Heart left ventricle (tissue), 16 donors: ENCODE measurements at places on chromosomes 6 and 20. TPM values are rescaled to one million over a fixed set of nuclear protein-coding genes. Genes with fewer than 3 reads are reported as not detected.

The RGL2 gene
- total RNA-seq, result 59.1 TPM

The ZNF337 gene
- 7.5 TPM for total RNA-seq

The SRSF12 gene
- not detected for total RNA-seq

The COL10A1 gene
- total RNA-seq, result 1.4 TPM

The ANKRD6 gene
- total RNA-seq, result 13.5 TPM

The TGM3 gene
- total RNA-seq, result not detected

The KIAA1755 gene
- 5.5 TPM for total RNA-seq

DNA sequence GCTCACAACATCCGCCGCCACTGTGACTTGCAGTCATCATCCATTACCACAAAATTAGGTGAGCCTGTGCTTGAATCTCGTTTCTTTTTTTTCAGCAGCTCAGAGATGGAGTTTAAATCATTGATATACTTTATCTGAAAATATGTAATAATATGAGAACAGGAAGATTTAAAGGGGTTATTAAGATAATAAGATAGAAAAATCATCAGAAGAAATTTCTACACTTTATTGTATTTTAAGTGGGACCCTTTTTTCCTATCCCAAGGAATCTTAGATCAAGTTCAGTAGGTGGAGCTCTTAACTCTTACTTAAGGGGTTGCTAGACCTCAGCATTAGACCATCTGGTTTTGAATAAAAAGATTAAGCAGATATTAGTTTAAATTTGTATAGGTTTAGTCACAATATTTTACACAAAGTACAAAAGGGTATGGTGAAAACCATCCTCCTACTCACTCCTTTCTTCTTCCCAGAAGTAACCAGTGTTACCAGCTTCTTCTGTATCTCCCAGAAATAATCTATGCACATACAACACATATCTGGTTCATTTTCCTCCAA is 9.4 kb upstream of the NCOA7 start:
- H3K36me3 ChIP-seq, result no peaks in the 10 kb centered on the region
- no peaks in the 10 kb centered on the region for H3K27me3 ChIP-seq
- peak overlapping the region; percentile 92 for H3K27ac ChIP-seq
- peak overlapping the region; percentile 76 for H3K4me3 ChIP-seq
- H3K4me1 ChIP-seq, result peaks cover 4% of the 10 kb centered on the region

DNA sequence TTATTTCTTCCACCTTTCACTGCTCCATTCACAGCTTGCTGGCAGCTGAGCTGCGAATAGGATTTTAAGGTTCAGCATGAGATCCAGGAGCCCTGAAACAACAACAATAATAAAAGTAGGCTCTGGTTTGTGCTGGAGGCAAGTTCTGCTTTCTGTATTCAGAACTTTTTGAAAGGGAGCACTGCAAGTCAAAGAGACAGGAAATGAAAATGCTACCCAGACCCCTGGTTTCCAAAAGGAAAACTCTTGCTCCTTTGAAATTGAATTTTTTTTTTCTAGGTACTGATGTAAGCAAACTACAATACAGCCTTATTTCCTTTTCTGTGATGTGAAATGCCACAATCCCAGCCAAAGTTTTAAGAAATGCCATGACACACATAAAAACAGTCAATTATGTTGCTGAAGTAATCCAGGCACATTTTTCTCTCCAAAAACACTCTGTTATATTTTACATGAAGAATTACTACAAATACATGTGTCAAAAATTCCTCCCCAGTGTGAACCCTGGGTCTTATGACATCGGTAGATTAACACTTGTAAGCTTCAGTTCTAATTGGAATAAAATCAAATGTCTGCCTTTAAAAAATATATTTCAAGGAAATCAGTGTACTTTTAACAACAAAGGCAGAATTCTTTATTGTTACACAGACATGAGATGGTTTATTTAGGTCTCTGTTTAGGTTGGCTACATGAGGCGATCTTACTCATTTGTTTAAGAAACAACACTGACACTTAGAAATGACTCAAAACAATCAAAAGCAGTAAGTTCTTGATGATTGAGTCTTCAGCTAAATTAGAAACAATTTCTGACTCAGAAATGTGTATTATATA is 656.7 kb downstream of the EPHA7 start:
- no peak overlapping the region for H3K27ac ChIP-seq
- H3K36me3 ChIP-seq, result no peaks in the 10 kb centered on the region
- no peak overlapping the region for H3K4me3 ChIP-seq
- no peaks in the 10 kb centered on the region for H3K27me3 ChIP-seq
- no peak for DNase-seq
- H3K4me1 ChIP-seq, result no peaks in the 10 kb centered on the region

DNA sequence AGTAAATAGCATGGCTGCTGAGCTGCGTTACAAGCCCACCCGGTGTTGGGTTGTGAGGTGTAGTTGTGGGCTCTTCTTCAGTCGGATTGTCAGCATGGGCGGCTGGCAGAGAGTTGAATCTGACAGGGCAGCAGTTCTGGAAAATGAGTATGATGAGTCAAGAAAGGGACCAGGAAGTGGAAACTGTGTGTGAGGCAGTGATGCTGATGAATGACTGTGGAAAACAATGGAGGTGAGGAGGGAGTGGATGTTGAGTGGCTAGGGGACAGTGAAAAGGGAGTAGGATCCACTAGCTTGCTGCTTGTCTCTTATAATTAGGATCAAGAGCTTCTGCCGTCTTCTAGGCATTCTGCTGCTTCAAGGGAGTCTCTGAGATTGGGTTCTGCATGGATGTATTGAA is 154.3 kb downstream of the ESR1 start:
- no peaks in the 10 kb centered on the region for H3K4me1 ChIP-seq
- no peak overlapping the region for H3K27ac ChIP-seq
- DNase-seq, result no peak
- H3K27me3 ChIP-seq, result no peaks in the 10 kb centered on the region

GRCh38 chr6:144159742-144160141 is 9.4 kb downstream of the STX11 start:
- no peaks in the 10 kb centered on the region for H3K36me3 ChIP-seq
- peaks cover 32% of the 10 kb centered on the region for H3K4me1 ChIP-seq
- H3K27me3 ChIP-seq, result no peaks in the 10 kb centered on the region
- no peak for DNase-seq
- H3K27ac ChIP-seq, result peak overlapping the region; percentile 28
- H3K4me3 ChIP-seq, result no peak overlapping the region

DNA sequence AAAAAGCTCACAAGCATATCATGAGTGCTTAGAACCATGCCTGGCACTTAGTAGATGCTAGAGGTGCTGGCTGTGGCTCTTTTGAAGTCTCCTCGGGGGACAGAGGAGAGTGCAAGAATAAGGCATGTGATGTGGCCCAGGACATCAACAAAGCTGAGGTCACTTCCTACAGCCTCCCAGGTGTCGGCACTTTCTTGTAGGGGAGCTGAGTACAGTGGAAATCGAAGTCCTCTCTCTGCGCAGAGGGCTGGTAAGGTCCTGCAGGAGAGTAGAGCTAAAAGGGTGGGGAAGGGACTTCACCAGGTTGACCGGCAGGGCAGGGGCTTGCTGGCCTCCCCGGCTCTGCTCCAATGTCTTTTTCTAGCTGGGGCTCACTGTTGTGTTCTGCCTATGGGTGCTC is 11.2 kb downstream of the SLC13A3 start:
- no peaks in the 10 kb centered on the region for H3K36me3 ChIP-seq
- DNase-seq, result no peak
- H3K4me3 ChIP-seq, result no peak overlapping the region
- H3K27ac ChIP-seq, result no peak overlapping the region

DNA sequence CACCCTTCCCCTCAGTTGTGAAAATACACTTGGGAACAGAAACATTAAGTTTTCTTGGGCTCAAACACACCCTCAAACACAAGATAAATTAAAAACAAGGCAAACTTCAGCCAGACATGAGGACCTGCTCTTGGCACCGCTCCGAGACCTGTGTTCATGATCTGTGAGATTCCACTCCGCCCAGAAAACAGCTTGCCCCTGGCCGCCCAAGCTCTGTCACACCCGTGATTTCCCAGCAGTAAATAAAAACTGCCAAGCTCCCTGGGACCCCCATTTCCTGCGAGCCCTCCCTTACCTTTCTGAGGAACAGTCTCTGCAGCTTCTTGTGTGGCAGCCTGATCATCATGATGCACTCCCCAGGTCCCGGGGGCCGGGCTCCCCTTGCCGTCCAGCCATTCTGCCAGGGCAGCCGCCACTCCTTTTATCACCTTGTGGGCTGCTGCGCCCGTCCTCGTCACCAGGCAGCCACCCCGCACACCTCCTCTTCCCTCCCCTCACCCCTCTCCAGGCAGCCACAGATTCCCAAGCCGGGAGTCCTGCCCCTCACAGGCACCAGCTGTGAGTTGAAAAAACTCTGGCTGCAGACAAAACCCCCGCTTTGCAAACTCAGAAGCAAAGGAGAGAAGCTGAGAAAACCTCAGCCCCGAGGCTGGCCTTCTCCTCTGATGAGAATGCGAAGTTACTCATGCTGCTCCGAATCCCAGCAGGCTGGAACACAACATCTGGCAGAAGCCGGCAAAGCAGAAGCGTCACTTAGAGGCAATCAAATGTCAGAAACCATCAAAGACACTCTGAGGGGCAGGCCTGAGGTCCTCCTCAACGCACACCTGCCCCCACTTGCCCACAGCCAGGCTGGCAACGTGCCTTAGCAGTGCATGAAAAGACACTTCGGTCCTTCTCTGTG is 130.4 kb upstream of the RPS6KA2 start:
- H3K4me1 ChIP-seq, result peaks cover 9% of the 10 kb centered on the region
- no peak overlapping the region for H3K27ac ChIP-seq
- peak overlapping the region; percentile 10 for H3K4me3 ChIP-seq
- no peaks in the 10 kb centered on the region for H3K36me3 ChIP-seq
- peaks cover 3% of the 10 kb centered on the region for H3K27me3 ChIP-seq

- no peaks in the 10 kb centered on the region for H3K27me3 ChIP-seq
- H3K4me1 ChIP-seq, result no peaks in the 10 kb centered on the region
- H3K4me3 ChIP-seq, result no peak overlapping the region
- H3K27ac ChIP-seq, result no peak overlapping the region
Observed at GRCh38 chr6:169293196-169293595, 39.5 kb upstream of the THBS2 start.

- no peaks in the 10 kb centered on the region for H3K27me3 ChIP-seq
- peaks cover 22% of the 10 kb centered on the region for H3K4me1 ChIP-seq
- DNase-seq, result no peak
- peak overlapping the region; percentile 68 for H3K27ac ChIP-seq
Observed at GRCh38 chr6:170010665-170011203, 259.3 kb downstream of the ERMARD start.

DNA sequence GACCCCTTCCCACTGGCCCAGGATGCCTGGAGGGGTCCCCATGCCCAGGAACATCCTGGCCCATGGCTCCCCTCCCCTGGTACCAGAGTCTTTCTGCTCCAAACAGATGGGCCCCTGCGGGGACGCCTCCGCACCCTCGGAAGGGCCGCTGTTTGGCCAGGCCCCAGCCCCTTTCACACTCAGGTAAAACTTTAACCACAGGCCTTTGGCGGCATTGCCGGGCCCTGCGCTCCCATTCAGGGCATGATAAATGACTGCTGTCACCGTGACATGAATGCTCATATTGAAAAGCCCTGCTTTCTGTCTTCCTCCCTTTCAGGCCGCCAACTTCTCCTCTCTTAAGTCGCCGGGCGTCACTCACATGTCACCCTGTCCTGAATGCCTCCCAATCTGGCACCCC is 141.5 kb upstream of the TOP1 start:
- no peaks in the 10 kb centered on the region for H3K27me3 ChIP-seq
- H3K27ac ChIP-seq, result no peak overlapping the region
- no peak overlapping the region for H3K4me3 ChIP-seq
- no peak for DNase-seq

- no peak overlapping the region for H3K4me3 ChIP-seq
- H3K4me1 ChIP-seq, result no peaks in the 10 kb centered on the region
- H3K27me3 ChIP-seq, result no peaks in the 10 kb centered on the region
- H3K27ac ChIP-seq, result no peak overlapping the region
- no peaks in the 10 kb centered on the region for H3K36me3 ChIP-seq
Observed at GRCh38 chr6:167647306-167647705, 179.4 kb upstream of the AFDN start.

DNA sequence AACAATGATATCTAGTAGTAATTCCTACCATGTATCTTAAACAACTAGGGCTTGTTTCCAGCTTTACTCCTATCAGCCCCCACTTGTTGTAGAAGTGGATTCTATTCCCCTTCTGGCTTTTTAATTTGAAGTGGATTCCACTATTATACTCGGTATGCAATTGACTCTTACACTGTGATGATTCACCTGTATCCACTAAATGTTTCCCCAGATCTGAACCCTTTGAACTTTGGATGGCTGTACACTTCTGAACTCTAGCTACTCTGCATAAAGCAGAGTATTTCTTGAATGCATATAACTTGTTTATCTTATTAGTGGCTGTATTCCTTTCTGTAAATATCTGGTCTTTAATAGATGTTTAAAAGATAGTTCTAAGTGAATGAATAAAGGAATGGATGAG is 538.4 kb upstream of the NRSN1 start:
- no peaks in the 10 kb centered on the region for H3K4me1 ChIP-seq
- DNase-seq, result no peak
- H3K27ac ChIP-seq, result no peak overlapping the region
- no peak overlapping the region for H3K4me3 ChIP-seq
- H3K27me3 ChIP-seq, result no peaks in the 10 kb centered on the region

DNA sequence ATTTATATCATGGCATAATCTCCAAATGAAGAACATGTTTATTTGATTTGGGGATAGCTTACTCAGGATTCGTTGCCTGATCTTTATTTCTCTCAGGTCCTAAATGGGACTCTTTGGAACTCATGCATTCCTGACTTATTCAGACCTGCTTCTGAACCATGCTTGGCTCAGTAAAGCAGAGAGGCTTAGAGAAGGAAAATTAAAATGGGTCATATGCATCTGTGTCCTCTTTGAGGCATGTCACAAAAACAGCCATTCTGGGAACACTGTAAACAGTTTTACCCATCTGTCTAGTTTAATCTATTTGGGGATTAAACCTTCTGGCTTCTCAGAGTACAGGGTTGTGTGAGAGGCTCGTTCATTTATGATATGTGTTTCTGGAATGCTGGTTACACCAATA is 1017.3 kb downstream of the KIF16B start:
- H3K27me3 ChIP-seq, result no peaks in the 10 kb centered on the region
- DNase-seq, result no peak
- H3K4me1 ChIP-seq, result no peaks in the 10 kb centered on the region
- H3K4me3 ChIP-seq, result no peak overlapping the region
- no peaks in the 10 kb centered on the region for H3K36me3 ChIP-seq

DNA sequence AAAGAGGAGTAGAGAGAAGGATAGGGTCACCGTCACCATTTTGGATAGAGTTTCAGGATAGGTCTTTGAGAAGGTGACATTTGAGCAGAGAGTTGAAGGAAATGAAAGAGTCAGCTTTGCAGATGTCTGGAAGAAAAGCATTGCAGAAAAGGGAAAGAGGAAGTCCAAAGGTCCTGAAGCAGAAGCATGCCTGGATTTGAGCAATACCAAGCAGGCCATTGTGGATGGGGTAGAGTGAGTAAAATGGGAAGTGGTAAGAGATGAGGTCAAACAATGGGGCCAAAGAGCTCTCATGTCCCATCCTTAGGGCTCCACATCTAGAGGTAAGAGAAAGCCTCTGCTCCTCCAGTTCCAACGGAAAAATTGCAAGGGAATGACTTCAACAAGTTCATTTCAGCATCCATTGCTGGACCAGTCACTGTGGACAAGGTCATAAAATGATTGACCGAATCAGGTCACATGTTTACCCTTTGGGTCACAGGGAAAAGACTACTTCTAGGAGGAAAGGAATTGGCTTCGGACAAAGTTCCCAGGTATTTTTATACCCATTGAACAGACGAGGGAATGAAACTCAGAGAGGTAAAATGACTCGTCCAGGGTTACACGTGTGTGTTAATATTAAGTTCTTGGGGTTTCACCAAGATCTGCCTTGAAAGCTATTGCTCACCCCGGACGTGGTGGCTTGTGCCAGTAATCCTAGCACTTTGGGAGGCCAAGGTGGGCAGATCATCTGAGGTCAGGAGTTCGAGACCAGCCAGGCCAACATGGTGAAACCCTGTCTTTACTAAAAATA is 6.6 kb upstream of the SAMHD1 start:
- no peak overlapping the region for H3K27ac ChIP-seq
- no peak overlapping the region for H3K4me3 ChIP-seq
- no peak for DNase-seq
